Activated effector memory CD4-positive, alpha-beta T cell treated with anti-CD3 and anti-CD28 coated beads, Interleukin-2, amount 50 U/mL, for 16 hours (primary cell): ENCODE measurements at places on chromosomes 12 and 14.
A peak's percentile ranks its signal among the peaks of the same experiment; 100 is the strongest.

- DNase-seq, result peak; percentile 66
These were observed 513 bp downstream of the BCAT1 start for GRCh38 chr12:24948420-24948756.

DNA sequence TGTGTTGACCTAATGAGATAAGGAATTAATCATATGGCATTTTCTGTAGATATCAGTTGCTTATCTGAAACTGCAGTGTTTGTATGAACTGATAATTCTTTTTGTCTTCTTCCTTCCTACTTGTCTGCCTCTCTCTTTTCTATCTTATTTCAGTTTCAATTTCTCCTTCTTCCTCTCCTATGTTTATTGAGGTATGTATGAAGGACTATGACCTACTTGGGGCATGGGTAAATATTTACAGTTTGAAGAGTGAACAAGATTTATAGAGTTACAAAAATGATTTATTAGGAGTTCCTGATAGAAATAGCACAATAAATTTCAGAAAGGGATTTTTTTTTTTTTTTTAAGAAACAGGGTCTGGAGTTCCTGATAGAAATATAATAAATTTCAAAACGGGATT, 88.7 kb upstream of the MUCL1 start:
- DNase-seq, result no peak

- DNase-seq, result no peak
These were observed 91.3 kb upstream of the RTL1 start for GRCh38 chr14:100994756-100995330.

- peak; percentile 60 for DNase-seq
These were observed 150.1 kb downstream of the PRKCH start for GRCh38 chr14:61471297-61472005.

DNA sequence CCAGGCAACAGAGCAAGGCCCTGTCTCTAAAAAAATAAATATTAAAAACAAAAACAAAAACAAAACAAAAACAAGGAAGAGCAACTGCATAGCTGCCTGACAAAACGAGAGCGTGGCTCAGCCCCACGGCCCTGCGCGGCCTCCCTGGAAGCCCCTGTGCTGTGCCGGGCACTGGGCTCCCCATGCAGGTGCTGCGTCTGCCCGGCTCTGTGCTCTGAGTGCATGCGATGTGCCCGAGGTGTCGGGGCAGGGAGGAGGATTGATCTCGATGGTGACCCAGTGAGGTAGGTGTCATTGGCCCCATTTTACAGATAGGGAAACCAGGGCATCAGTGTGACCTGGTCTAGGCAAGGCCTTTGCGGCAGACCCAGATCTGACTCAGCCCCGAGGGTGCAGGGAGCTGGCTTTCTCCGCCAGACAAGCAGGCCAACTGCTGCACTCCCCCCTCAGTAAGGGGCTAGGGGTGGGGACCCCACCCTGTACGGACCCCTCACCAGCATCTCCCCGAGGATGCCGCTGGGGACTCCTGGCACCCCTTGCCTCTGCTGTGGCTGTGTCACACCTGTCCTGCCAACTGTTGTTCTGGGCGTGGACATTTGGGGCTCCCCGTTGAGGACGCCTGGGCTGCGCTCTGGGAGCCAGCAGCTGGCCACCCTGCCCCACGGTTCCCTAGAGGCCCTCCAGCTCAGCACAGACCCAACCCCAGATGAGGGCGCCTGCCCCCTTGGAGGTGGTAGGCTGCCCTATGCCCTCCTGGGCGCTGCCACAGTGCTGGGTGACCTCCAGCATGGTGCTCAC, 15.3 kb downstream of the GPR132 start:
- DNase-seq, result no peak

DNA sequence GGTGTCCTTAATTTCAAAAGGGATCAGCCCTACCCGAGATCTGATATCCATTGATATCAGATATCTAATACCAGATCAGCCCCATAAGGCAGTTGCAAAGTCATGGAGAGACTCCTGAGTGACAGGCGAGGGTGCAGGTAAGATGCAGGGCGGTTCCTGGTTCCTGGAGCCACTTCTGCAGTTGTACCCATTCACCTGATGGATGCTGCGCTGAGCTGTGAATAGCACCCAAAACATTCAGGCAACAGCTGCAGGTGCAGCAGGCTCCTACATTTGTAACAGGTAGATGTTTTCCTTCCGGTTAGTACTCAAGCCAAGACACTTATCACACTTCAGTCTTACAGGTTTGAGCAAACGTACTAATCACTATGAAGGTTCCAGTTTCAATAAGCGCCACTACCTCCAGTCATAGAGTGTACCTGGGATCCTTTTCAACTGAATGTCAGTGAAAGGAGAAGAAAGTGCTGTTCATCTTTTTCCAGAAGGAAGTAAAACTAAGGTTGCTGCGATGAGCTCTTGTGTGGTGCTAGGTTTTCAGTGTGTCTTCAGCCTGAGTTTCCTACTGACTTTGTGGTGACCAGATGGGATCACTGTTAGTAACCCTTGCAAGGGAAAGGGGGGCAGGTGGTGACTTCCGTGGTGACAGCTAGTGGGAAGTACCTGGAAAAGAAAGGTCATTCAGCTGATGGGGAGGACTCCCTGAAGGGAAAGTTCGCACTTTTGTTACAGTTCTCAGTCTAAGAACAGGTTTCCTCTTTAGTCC, 1.9 kb downstream of the ATP6V0A2 start:
- DNase-seq, result peak; percentile 66

- DNase-seq, result no peak
These were observed 89.4 kb downstream of the SLC15A4 start for GRCh38 chr12:128734371-128734770.

GRCh38 chr14:95008445-95009217, 148.7 kb downstream of the DICER1 start:
- DNase-seq, result no peak

DNA sequence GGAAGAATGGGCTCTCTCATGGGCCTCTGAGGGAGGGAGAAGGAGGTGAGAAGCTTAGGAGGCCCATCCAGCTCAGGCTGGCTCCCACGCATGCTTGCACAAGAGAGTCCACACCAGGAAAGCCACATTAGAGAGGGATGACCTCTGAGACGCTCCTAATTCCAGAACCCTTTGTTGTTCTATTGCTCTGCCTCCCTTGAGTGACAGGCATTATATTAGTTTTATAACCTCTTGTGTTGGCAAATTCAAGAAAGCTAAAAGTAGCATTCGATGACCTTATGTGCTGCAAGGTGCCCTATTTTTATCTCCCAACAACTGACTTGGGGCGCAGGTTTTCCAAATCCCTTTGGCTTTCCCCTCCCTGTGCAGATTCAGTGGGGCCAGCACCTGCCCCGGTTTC, 190.1 kb downstream of the KSR2 start:
- no peak for DNase-seq

DNA sequence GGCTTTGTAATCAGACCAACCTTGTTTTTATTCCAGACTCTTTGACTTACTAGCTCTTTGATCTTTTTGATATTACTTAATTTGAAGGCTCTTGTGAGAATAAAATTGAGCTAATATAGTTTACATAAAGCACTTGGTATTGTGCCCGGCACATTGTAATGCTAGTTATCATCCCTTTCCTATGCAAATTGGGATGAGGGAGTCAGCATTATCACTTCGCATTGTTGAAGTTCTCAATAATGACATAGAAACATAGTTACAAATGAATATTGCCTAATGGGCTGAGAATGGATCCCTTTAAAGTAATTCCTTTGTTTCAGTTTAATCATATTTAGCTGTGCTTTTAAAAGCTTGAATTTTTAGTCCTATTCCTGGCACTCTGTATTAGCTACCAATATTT, 36.6 kb downstream of the SUPT16H start:
- DNase-seq, result no peak

GRCh38 chr12:54606556-54606955, 18.1 kb upstream of the PPP1R1A start:
- no peak for DNase-seq

GRCh38 chr14:96056509-96057422, 17.6 kb downstream of the C14orf132 start:
- no peak for DNase-seq

DNA sequence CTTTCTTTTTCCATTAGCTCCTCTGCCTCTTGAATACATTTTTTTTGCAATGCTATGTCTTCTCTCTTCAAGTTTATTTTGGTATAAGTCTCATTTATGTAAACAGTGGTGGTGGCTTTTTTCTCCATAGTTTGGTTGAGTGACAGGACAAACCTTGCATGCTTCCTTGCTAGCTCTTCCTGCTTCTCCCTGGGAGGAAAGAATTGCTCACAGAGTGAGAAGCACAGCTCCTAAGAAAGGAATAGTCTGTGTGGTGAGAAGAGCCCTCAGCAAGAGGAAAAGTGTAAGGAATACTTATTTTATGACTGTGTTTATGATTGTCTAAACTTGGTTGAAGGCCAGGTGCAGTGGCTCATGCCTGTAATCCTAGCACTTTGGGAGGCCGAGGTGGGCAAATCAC, 11.5 kb downstream of the CCDC175 start:
- no peak for DNase-seq

GRCh38 chr14:90740081-90740480, 76.1 kb downstream of the TTC7B start:
- no peak for DNase-seq

GRCh38 chr12:50984586-50985298, 32.4 kb downstream of the HIGD1C start:
- no peak for DNase-seq

- no peak for DNase-seq
These were observed 116.6 kb downstream of the PIWIL1 start for GRCh38 chr12:130454296-130454695.

- no peak for DNase-seq
These were observed 88.8 kb downstream of the SLC25A21 start for GRCh38 chr14:37083599-37083998.

DNA sequence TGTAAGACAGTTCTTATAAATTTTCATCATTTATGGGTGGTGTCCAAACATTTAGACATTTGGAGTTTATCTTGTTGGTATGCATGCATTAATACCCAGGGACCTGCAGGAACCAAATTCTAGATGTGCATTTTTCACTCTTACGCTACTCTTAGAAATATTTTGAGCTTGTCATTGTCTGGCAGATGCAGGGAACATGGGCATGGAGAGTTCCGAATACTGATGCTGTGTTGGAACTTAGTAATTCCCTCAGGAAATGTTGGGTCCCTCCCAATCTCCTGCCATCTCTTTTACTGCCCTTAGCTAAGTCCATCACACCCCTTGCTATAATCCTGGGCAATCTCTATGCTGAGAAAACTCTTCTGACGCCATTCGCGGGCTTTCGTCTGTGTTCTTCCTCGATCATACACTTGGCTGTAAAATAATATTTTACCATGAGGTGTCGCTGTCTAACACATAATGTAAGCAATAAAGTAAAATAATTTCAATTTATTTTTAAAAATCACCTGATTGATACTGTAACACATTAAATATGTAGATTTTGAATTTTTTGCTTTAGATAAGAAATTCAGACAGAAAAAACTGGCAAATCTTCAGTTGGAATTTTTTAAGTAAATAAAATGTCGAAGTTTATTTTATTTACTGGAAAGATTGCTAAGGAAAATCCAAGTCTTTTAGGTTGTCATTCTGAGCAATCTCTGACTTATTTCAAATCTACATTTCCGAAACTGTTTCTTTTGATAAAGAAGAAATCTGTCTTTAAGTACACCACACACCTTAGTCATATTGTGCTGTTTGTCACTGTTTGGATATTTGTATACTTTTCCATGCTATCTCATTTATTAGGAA, 304.1 kb upstream of the SSTR1 start:
- no peak for DNase-seq

DNA sequence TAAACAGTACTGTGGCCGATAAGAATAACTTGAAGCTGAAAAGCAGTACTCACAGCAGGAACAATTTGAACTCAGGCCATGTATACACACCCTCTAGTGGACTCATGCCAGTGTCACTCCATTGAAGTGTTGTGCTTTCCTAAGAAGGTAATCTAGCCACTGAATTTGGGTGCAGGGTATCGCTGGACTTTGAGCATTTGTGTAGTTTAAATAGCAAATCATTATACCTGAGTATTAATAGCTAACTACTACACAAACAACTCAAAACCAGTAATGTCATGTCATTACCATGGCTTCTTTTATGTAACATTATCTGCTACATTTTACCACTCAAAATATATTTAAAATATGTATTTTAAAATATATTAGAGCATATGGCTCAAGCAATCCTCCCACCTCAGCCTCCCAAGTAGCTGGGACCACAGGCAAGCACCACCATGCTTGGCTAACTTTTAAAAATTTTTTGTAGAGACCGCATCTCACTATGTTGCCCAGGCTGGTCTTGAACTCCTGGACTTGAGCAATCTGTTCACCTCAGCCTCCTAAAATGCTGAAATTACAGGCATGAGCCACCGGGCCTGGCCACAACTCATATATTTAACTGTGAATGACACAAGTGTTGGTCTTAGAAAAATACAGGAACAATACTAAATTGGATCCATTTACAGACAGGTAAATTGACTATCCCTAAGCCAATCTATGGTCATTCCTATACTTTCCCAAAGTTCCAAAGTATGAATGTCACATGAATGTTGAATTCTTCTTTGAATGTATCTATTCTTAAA, 25.6 kb upstream of the ARID4A start:
- no peak for DNase-seq

DNA sequence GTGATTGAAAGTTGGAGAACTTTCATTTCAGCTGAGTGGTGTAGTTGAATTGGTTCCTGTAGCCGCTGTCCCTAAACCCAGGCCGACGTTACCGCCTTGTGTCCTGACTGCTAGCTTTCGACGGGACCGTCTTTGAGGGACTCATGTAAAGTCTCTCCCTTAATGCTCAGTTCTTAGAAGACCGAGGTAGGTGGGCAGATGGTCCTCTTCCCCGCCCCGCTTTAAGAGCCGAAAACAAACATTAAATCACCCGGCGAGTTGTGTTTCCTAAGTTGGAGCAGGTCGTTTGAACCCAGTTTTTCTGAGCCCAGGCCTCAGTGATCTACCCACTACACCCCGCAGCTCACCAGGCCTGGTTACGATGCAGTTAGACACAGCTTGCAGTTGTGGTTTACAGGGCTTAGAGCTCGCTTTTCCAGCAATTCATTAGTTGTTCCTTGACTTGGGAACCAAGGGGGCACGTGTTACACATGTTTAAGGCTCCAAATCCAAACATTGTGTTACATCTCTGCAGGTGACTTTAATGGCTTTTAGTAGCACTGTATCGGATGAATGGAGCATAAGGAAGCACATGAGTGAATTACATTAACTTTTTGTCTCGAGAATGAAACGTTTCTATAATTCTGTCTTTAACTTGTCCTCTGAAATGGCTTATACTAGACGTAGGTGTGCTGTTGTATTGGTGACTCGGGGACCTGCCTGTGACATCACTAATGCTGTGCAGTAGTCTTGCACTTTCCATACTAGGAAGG, 790 bp downstream of the NEDD1 start:
- DNase-seq, result peak; percentile 69

DNA sequence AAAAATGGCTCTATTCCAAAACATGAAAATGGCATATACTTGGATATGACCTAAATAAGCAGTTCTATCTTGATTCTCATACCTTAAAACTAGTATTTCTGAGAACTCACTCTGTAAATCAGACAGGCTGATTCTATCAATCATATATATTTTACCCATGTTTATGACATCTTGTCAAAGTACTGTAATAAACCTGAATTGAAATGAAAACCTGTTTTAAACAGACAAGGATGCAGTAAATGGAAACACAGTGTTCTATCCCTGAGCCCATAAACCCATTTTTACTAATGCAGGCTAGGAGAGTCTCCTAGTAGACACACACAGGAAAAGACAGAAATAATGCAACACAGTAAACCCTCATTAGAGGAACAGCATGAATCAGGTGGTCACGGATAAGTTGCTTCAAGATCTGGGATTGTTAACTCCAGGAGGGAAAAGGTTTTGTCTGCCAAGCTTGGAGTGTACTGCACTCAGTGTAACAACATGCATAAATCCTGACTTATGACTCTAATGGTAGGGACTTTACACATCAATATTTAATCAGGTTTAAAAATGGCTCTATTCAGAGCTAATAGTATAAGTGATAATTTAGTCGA, 93.6 kb upstream of the CPNE8 start:
- no peak for DNase-seq

GRCh38 chr14:44945264-44945663, 16.5 kb downstream of the KLHL28 start:
- no peak for DNase-seq
